Epithelial cell of umbilical artery (primary cell): ENCODE measurements at places on chromosomes 12 and 14. TPM values are rescaled to one million over a fixed set of nuclear protein-coding genes. Genes with fewer than 3 reads are reported as not detected.

Gene EXOC3L4
- total RNA-seq, result not detected in 2 replicates

Gene TEX22
- total RNA-seq, result 0.15 TPM in 1 of 2 replicates, not detected in the other

Gene IAPP
- not detected in 2 replicates for total RNA-seq

Gene ACVRL1
- total RNA-seq, result 1,152 and 1,206 TPM in 2 replicates

Gene FRMD6
- 90.9 and 103 TPM in 2 replicates for total RNA-seq

Gene NUDT4
- total RNA-seq, result 121 and 188 TPM in 2 replicates

Gene NPAS3
- 0.15 and 0.32 TPM in 2 replicates for total RNA-seq

Gene KRT79
- under 0.01 TPM in 1 of 2 replicates, not detected in the other for total RNA-seq

Gene FAM90A1
- 0.15 TPM in 1 of 2 replicates, not detected in the other for total RNA-seq

Gene GDF11
- total RNA-seq, result 1.5 and 4.2 TPM in 2 replicates

Gene TUNAR
- not detected in 2 replicates for total RNA-seq

Gene KCNA1
- not detected in 2 replicates for total RNA-seq

Gene PRKD1
- 5.8 and 7.4 TPM in 2 replicates for total RNA-seq

Gene KCNC2
- not detected in 2 replicates for total RNA-seq

Gene TCL1A
- total RNA-seq, result not detected in 2 replicates

Gene ESPL1
- 4.9 and 18.1 TPM in 2 replicates for total RNA-seq

Gene TAS2R30
- total RNA-seq, result 3.2 and 4.9 TPM in 2 replicates

Gene OR6C3
- not detected in 2 replicates for total RNA-seq

Gene CEBPE
- not detected in 2 replicates for total RNA-seq

Gene TAS2R42
- not detected in 2 replicates for total RNA-seq

Gene OSGEP
- 44.8 and 46.2 TPM in 2 replicates for total RNA-seq

Gene DIO2
- total RNA-seq, result 0.15 TPM in 1 of 2 replicates, not detected in the other

Gene GUCY2C
- not detected in 2 replicates for total RNA-seq

Gene MTERF2
- total RNA-seq, result 5.5 and 11.1 TPM in 2 replicates

Gene TBX5
- not detected in 2 replicates for total RNA-seq

Gene MYO1H
- not detected in 2 replicates for total RNA-seq

Gene KCNK13
- total RNA-seq, result not detected in 2 replicates

Gene DLK1
- total RNA-seq, result not detected in 2 replicates

Gene OAS2
- total RNA-seq, result 6.8 and 146 TPM in 2 replicates

Gene DGKA
- total RNA-seq, result 41.6 and 43.5 TPM in 2 replicates

Gene RAD52
- 9.4 and 12.2 TPM in 2 replicates for total RNA-seq

Gene RNU4-1
- total RNA-seq, result under 0.01 TPM in 2 replicates

Gene DICER1
- 30.5 and 34.7 TPM in 2 replicates for total RNA-seq
